ENCODE measurements at places on chromosomes 7 and 10. TPM values are rescaled to one million over a fixed set of nuclear protein-coding genes. Genes with fewer than 3 reads are reported as not detected.
A peak's percentile ranks its signal among the peaks of the same experiment; 100 is the strongest.

DNA sequence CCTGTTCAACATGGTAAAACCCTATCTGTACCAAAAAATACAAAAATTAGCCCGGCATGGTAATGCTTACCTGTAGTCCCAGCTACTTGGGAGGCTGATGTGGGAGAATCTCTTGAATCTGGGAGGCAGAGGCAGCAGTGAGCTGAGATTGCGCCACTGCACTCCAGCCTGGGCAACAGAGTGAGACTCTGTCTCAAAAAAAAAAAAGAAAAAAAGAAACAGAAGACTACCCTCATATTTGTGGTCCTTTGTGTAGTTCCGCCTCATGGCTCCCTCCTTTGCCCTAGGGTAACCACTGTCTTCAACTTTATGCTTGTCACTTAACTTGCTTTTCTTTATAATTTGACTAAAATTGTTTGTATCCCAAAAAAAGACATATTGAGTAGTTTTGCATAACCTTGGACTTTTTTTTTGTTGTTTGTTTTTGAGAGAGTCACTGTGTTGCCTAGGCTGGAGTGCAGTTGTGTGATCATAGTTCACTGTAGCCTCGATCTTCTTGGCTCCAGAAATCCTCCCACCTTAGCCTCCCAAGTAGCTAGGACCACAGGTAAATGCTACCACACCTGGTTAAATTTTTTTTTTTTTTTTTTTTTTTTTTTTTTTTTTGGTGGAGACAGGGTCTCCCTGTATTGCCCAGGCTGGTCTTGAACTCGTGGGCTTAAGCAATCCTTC, 3.7 kb downstream of the ZNF487 start:
- peaks cover 22% of the 10 kb centered on the region for H3K4me1 ChIP-seq
- no peak overlapping the region for H3K4me3 ChIP-seq
- H3K27me3 ChIP-seq = no peaks in the 10 kb centered on the region
- H3K27ac ChIP-seq = no peak overlapping the region
- no peaks in the 10 kb centered on the region for H3K36me3 ChIP-seq

DNA sequence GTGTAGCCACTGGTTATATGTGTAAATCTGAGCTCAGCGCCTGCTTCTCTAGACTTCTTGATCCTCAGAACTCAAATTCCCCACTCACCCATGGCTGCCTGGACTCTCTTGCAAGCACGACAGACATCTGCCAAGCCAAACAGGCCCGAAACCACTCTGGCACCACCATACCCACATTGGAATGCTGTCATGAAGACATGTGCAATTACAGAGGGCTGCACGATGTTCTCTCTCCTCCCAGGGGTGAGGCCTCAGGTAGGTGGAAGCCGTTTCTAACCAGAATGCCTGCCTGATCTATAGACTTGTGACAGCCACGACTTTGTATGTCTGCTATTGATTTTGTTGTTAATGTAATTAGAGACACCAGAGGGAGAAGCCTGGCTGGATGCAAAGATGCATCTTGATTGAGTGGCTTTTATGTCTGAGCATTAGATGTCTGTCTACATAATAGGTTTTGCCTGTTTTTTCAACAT, 4.0 kb downstream of the BAMBI start:
- H3K36me3 ChIP-seq = no peaks in the 10 kb centered on the region
- H3K27ac ChIP-seq = no peak overlapping the region
- H3K27me3 ChIP-seq = peaks cover 40% of the 10 kb centered on the region
- no peak for DNase-seq

DNA sequence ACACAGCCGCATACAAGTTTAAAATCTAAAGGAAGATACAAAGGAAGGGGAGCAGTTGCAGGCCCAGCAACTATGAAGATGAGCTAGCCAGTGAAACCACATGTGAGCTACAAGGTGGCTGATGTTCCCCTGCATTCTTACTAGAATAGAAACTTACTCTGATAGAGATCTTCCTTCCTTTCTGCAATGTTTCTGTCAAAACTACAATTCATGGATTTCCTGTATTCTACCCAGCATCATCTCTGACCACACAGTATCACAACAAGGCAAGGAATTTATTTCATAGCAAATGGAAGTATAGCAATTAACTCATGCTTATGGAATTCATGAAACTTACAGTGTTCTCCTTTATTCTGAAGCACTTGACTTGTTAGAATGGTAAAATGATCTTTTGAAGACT, 68.7 kb upstream of the AASS start:
- H3K4me1 ChIP-seq = no peaks in the 10 kb centered on the region
- no peak overlapping the region for H3K4me3 ChIP-seq
- no peaks in the 10 kb centered on the region for H3K36me3 ChIP-seq
- H3K27ac ChIP-seq = no peak overlapping the region
- DNase-seq = no peak

DNA sequence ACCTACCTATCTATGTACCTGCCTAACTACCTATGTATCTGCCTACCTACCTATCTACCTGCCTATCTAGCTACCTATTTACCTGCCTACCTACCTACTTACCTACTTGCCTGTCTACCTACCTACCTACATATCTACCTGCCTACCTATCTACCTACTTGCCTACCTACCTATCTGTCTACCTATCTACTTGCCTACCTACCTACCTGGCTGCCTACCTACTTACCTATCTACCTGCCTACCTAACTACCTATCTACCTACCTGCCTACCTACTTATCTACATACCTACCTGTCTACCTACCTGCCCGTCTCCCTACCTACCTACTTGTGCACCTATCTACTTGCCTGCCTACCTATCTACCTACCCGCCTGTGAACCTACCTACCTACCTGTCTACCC, 68.7 kb upstream of the NPTX2 start:
- no peaks in the 10 kb centered on the region for H3K36me3 ChIP-seq
- DNase-seq = no peak
- H3K27ac ChIP-seq = no peak overlapping the region

DNA sequence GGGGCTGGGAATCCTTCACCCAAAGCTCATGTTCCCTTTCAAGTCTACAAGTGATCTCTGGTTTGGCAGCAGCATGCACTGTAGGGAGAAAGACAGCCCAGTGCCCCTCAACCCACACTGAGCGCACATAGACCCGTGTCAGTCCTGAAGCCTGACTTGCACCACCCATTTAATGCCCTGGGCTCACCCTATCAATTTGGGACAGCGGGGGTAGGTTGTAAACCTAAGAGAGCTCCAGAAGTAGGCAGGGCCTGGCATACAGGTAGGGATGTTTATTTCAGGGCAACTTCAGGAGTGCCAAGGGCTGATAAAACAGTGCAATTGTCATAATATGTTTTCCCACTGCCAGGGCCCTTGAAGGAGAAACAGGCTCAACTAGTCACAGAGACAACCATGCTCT, 3.5 kb upstream of the ATP6V0E2 start:
- DNase-seq = no peak
- H3K4me3 ChIP-seq = no peak overlapping the region

- no peak overlapping the region for H3K27ac ChIP-seq
- H3K27me3 ChIP-seq = no peaks in the 10 kb centered on the region
- H3K36me3 ChIP-seq = no peaks in the 10 kb centered on the region
- H3K4me3 ChIP-seq = no peak overlapping the region
- DNase-seq = no peak
- no peaks in the 10 kb centered on the region for H3K4me1 ChIP-seq
Observed at GRCh38 chr7:80632139-80632538, 6.3 kb upstream of the CD36 start.

- H3K36me3 ChIP-seq = no peaks in the 10 kb centered on the region
- no peaks in the 10 kb centered on the region for H3K27me3 ChIP-seq
- no peaks in the 10 kb centered on the region for H3K4me1 ChIP-seq
Observed at GRCh38 chr10:20247891-20248708, 431.9 kb downstream of the PLXDC2 start.

DNA sequence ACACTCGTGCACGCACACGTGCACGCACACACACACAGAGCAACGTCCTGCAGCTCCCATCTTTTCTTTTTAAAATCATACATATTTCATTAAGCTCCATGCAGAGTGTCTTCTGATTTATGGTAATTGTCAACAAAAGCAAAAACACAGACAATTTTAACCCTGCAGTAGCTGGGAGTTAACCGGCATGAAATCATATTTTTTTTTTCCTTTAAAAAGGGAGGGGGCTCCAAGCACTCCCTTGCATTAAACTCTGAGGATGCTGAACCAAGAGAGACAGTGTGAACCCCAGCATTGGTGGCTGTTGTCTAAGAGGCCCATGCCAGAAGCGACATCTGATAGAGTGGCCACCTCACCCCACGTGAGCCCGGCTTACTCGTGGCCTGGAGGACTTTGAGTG, 542.6 kb downstream of the DNAJB6 start:
- no peaks in the 10 kb centered on the region for H3K36me3 ChIP-seq
- H3K27me3 ChIP-seq = no peaks in the 10 kb centered on the region
- H3K4me3 ChIP-seq = no peak overlapping the region
- no peak for DNase-seq

- no peak for DNase-seq
- H3K4me1 ChIP-seq = no peaks in the 10 kb centered on the region
- no peak overlapping the region for H3K27ac ChIP-seq
Observed at GRCh38 chr10:18313140-18313530, 172.9 kb downstream of the CACNB2 start.

DNA sequence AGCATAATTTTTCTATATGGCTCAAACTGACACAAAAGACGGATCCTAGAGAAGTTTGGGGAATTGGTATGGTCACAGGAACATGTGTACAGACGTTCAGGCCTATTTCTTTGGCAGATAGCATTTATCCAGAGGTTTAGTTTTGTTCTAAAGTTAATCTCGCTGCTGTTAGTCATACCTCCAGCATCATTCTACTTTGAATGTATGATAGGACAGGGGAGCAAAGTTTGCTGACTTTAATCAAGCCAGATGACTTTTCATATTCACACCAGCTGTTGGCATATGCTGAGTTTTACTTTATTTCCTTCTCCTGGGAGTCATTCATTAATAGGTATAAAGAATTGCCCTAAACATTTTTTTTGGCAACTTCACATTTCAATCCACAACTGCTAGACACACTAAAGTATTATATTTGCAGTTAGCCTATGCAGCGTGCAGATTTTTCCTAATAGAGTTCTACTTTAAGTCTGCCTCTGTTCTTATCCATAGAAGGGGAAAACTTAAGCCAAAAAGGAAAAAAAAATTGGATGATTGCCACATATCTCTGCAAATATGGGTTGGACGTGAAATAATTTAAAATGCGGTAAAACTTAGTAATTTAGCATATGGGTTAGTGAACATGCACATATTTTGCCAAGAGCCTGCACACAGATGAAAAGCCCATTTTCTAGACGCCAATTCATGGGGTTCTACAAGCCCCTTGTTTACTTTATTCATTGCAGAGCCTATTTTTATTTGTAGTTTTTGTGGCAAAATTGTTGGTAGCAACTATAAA, 213.1 kb downstream of the C7orf25 start:
- H3K4me1 ChIP-seq = no peaks in the 10 kb centered on the region
- H3K27me3 ChIP-seq = no peaks in the 10 kb centered on the region
- no peak overlapping the region for H3K4me3 ChIP-seq
- H3K27ac ChIP-seq = no peak overlapping the region
- no peak for DNase-seq

- H3K27me3 ChIP-seq = no peaks in the 10 kb centered on the region
- H3K36me3 ChIP-seq = no peaks in the 10 kb centered on the region
- H3K4me3 ChIP-seq = no peak overlapping the region
- no peak for DNase-seq
- no peak overlapping the region for H3K27ac ChIP-seq
Observed at GRCh38 chr7:107878636-107879035, 12.3 kb upstream of the DLD start.

DNA sequence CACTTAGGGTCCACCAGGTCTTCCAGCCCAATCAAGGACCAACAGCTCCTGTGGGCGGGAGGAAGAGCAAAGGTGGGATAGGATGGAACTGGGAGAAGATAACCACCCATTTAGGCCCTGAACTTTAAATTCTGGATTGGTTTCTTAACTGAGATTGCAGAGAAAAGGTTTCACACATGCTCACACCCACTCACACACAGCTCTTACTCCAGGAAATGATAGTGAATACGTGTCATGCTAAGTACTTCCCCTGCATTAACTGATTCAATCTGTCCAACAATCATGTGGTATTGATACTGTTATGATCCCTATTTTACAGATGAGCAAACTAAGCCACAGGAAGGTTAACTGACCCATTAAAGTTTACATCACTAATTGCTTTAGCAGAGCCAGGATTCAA, 4.6 kb upstream of the CYP3A4 start:
- H3K27me3 ChIP-seq = no peaks in the 10 kb centered on the region
- DNase-seq = no peak
- H3K36me3 ChIP-seq = no peaks in the 10 kb centered on the region
- H3K27ac ChIP-seq = peak overlapping the region; percentile 78

DNA sequence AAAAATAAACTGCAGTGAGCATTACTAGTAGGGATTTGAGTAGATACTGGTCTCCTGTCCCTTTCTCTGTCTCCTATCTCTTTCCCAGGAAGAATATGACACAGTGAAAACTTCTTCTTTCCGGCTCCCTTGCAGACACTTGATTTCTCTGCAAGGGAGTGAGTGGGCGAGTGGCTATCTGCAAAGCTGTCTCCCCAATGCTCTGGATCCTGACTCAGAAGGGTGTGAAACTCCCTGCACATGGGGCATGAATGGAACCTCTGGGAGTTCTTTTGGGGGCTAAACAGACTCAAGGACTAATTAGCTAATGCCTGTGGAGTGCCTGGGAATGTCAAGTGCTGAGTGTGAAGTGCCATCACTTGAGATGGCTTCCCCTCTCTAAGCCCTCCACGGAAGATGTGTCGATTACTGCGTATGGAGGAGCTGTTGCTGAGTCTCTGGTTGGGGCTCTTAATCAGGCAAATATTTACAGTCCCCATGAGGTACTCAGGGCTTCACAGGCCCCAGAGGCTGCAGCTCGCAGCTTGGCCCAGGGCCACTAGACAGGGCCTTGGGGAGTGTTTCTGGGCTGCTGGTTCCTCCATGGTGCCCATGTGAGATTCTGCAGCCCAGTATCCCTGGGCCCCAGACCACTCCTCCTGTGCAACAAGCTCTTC, 139.8 kb downstream of the RPS24 start:
- H3K27me3 ChIP-seq = no peaks in the 10 kb centered on the region
- no peaks in the 10 kb centered on the region for H3K36me3 ChIP-seq
- no peak overlapping the region for H3K4me3 ChIP-seq

DNA sequence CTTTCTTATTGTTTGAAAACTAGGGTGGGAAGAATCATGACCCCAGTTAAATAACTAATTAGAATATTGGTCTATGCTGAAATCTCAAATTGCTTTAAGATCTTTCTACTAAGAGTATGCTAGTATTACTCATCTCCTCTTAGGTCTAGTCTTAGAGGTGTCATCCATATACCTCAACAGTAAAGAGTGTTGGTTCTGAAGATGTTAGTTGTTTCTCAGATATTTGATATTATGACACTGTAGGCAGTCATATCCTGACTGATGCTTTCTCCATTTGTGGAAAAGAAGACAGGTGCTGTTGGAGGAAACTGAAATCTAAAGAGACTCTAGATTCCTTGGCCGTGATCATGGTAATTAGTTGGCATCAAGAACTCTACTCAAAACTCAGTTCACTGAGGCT, 21.2 kb downstream of the BPGM start:
- DNase-seq = no peak
- H3K4me1 ChIP-seq = peaks cover 10% of the 10 kb centered on the region
- H3K4me3 ChIP-seq = no peak overlapping the region
- H3K27ac ChIP-seq = no peak overlapping the region
- peaks cover 4% of the 10 kb centered on the region for H3K36me3 ChIP-seq

The HDAC9 gene
- 24.1 TPM for total RNA-seq

The SLC26A3 gene
- not detected for total RNA-seq

The MYOZ1 gene
- not detected for total RNA-seq

The RADIL gene
- not detected for total RNA-seq

The TOMM7 gene
- 194 TPM for total RNA-seq

The KCND2 gene
- not detected for total RNA-seq

The OR2A5 gene
- not detected for total RNA-seq
